ENCODE measurements at places on chromosomes 11 and 22. TPM values are rescaled to one million over a fixed set of nuclear protein-coding genes. Genes with fewer than 3 reads are reported as not detected.

The ARHGAP8 gene
- 0.41 TPM for total RNA-seq

The SHANK2 gene
- total RNA-seq: 4.9 TPM

The MED17 gene
- 23.4 TPM for total RNA-seq

The E2F8 gene
- 4.4 TPM for total RNA-seq

The AP2A2 gene
- 65.4 TPM for total RNA-seq

The GSTT4 gene
- not detected for total RNA-seq

The CHADL gene
- total RNA-seq: 0.99 TPM

The MISFA gene
- 2.8 TPM for total RNA-seq

The TRIM6 gene
- 5.3 TPM for total RNA-seq

The MS4A7 gene
- total RNA-seq: not detected

The MMP13 gene
- total RNA-seq: not detected

The SGSM1 gene
- total RNA-seq: not detected

The JAM3 gene
- total RNA-seq: 63.0 TPM

The DNHD1 gene
- total RNA-seq: 6.7 TPM

The RAB3IL1 gene
- 50.7 TPM for total RNA-seq

The GUCD1 gene
- 69.1 TPM for total RNA-seq

The SPON1 gene
- total RNA-seq: 42.9 TPM

The LDHAL6A gene
- not detected for total RNA-seq

The POLR2L gene
- 61.7 TPM for total RNA-seq

The DNAL4 gene
- total RNA-seq: 2.5 TPM

The PLA2G3 gene
- total RNA-seq: 0.09 TPM

The IGLL1 gene
- total RNA-seq: not detected

The CCDC87 gene
- 0.45 TPM for total RNA-seq

The TBCEL gene
- total RNA-seq: 38.3 TPM

The SYT13 gene
- total RNA-seq: not detected

The SEZ6L gene
- under 0.01 TPM for total RNA-seq

The PHLDA2 gene
- 1.2 TPM for total RNA-seq

The PANX3 gene
- not detected for total RNA-seq

The INS gene
- total RNA-seq: not detected

The LRP5 gene
- total RNA-seq: 8.3 TPM

The SLC25A22 gene
- 17.6 TPM for total RNA-seq

The OOSP3 gene
- total RNA-seq: not detected

The ANKK1 gene
- total RNA-seq: not detected

The DCDC1 gene
- 3.2 TPM for total RNA-seq

The NXPE2 gene
- not detected for total RNA-seq

The OR5A1 gene
- not detected for total RNA-seq

The MTFP1 gene
- total RNA-seq: 5.9 TPM

The CBLIF gene
- not detected for total RNA-seq

The MGAT3 gene
- total RNA-seq: 0.27 TPM

The SMTNL1 gene
- total RNA-seq: not detected

Data from fibroblast of the aortic adventitia (primary cell).